ENCODE measurements at places on chromosomes 4 and X. TPM values are rescaled to one million over a fixed set of nuclear protein-coding genes. Genes with fewer than 3 reads are reported as not detected.

DNA sequence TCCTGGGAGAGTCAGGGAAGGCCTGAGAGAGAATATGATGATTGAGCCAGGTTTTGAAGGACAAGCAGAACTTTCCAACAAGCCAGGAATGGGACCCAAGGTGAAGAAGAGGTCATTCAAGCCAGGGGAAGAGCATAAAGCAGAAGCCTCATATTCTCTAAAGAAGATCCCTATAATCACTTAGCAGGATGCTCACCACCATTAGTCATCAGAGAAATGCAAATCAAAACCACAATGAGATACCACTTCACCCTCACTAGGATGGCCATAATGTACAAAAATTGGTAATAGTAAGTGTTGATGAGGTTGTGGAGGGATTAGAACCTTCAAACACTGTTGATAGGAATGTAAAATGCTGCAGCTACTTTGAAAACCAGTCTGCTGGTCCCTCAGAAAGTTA lies 20.5 kb upstream of the SUPT20HL1 start:
- no peak overlapping the region for H3K27ac ChIP-seq
- no peak for DNase-seq
- H3K36me3 ChIP-seq, result no peaks in the 10 kb centered on the region
- H3K4me3 ChIP-seq, result no peak overlapping the region
- no peaks in the 10 kb centered on the region for H3K27me3 ChIP-seq

GRCh38 chr4:56671373-56671772 lies 9.7 kb downstream of the HOPX start:
- no peak overlapping the region for H3K27ac ChIP-seq
- H3K27me3 ChIP-seq, result no peaks in the 10 kb centered on the region
- DNase-seq, result no peak
- H3K4me3 ChIP-seq, result no peak overlapping the region
- H3K36me3 ChIP-seq, result no peaks in the 10 kb centered on the region

DNA sequence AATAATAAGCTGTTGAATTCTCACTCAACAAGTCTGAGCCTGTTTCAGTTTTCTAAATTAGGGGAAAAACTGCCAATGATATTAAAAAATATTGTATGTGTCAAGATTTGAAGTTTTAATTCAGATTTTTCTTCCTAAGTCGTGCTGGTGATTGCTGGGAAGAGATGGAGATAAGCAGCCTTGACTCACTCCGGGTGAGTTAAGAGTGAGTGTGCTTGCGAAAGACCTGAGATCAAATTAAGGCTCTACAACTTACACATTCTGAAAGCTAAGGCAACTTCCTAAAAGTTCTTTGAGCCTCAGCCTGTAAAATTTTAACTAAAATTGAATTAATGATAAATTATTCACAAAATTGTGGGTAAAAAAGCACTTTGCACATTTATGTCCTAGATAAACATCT lies 1441.2 kb downstream of the PCDH7 start:
- no peaks in the 10 kb centered on the region for H3K27me3 ChIP-seq
- H3K27ac ChIP-seq, result no peak overlapping the region
- no peaks in the 10 kb centered on the region for H3K36me3 ChIP-seq
- H3K4me1 ChIP-seq, result no peaks in the 10 kb centered on the region
- H3K4me3 ChIP-seq, result no peak overlapping the region
- no peak for DNase-seq

Gene RTL5
- 1.3 TPM for total RNA-seq

Gene RIPPLY1
- not detected for total RNA-seq

All from Peyer's patch (tissue), 4 donors.